ENCODE measurements at places on chromosomes 6 and 20.

GRCh38 chr20:9035126-9035525 lies 33.8 kb upstream of the PLCB4 start:
- no peak for DNase-seq

- DNase-seq, result no peak
These were observed 75.9 kb downstream of the EDN3 start for GRCh38 chr20:59376109-59376841.

- no peak for DNase-seq
These were observed 19.4 kb downstream of the DSTN start for GRCh38 chr20:17589161-17589834.

- no peak for DNase-seq
These were observed 29.8 kb downstream of the EPM2A start for GRCh38 chr6:145705561-145705960.

- no peak for DNase-seq
These were observed 353.4 kb downstream of the PTPRT start for GRCh38 chr20:42836339-42836738.

DNA sequence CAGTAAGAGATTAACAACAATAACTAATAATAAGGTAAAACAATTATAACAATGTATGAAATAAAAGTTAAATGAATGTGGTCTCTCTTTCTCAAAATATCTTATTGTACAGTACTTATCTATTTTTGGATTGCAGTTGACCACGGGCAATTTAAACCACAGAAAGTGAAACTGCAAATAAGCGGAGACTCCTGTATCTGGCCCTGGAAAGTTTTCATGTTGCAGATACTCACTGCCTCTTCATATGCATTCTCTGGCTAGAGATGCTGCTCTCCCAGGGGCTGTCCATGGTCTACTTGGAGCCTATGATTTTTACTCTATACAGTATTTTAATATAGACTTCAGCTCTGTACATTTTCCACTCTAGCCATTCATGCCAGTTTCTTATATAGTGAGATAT lies 230.8 kb downstream of the FUT9 start:
- DNase-seq, result no peak

- DNase-seq, result no peak
These were observed 234.1 kb upstream of the PMEPA1 start for GRCh38 chr20:57943950-57944349.

- DNase-seq, result no peak
These were observed 56.2 kb downstream of the BMP7 start for GRCh38 chr20:57210054-57210910.

DNA sequence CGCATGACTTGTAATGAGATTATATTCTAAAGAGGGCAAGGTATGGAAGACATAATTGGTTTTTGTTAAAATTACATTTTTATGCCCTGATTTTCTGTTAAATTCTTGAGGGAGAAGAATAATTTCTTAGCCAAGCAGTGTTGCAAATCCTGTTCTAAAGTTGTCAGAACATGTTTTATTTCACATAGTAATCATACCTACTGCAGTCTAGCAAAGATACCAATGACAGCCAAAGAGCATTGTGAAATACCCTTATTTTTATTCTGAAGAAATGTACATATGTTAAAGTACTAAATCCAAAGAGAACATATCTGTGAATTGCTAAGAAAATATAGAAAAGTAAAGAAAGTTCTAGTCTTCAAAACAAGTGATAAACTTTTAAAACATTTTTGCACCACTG lies 39.6 kb upstream of the SMIM8 start:
- no peak for DNase-seq

DNA sequence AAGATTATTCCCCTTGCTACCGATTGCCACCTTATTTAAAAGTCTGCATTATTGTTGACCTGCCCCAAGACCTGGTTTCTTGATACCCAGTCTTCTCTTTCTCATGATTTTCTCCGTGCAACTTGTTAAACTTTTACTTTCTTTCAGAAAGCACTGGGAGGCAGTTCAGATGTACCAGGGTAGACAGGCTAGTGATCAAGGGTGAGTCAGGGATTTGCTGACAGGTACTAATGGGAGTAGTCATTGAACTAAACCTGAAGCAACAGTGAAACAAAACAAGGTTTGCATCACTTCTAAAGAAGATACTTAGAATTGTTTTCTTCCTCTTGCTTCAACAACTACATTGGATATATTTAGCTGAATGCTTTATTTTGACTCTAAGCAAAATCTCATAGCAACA lies 124.4 kb downstream of the KCNQ5 start:
- DNase-seq, result no peak

DNA sequence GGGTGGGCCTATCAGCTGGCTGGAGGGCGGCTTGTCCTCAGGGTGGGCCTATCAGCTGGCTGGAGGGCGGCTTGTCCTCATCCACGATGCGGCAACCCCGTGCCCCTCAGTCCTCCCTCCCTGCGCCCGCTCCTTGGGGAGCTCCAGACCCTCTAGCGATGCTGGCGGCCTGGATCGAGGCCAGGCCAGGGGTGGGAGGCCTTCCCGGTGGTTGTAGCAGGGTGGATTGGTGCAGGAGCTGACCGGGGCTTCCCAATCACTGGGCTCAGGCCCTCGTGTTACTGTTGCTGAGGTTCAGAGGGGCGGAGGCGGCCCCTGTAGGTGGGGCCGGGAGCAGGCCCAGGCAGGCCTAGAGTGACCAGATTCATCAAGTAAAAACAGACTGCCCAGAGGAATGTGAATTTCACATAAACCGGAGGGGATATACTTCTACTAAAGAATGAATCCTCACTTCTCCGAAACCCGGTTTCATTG lies 8.8 kb downstream of the SLC17A9 start:
- no peak for DNase-seq

DNA sequence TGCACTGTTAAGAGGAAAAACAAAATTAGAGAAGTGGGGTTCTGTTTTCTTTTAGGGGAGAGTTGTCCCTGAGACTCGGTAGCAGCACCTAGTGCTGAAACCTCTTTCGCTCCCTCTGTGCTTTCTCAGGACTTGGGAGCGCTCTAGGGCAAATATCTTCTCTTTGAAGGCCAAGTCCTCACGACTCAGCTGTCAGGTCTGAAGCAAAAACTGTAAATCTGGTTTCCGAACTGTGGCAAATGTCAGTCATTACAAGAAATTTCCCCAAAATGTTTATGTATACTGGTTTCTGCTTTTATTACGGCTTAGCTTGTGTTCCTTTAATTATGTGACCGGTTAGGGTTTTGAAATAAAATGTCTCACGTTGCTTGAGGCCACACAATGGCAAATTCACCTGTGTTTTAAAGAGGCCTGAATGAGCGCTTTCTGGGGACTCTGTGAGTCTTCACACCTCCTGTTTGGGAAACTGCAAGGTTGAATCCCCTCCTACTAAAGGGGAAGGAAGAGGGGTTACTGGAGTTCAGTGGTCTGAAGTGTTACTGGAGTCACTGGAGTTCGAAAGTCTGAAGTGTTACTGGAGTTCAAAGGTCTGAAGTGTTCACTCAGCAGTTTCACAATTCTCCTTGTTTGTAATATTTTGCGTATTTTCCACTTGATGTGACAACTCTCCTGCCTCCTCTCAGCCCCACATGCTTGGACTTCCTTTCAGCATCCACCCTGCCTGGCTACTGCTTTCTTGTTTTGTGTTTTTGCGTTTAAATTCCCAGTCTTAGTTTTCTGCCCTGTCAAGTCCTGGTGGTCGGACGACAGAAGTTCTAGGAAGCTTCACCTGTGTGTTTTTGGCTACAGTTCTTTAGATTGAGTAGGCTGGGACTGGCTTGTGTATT lies 1.6 kb downstream of the SMPDL3A start:
- no peak for DNase-seq

DNA sequence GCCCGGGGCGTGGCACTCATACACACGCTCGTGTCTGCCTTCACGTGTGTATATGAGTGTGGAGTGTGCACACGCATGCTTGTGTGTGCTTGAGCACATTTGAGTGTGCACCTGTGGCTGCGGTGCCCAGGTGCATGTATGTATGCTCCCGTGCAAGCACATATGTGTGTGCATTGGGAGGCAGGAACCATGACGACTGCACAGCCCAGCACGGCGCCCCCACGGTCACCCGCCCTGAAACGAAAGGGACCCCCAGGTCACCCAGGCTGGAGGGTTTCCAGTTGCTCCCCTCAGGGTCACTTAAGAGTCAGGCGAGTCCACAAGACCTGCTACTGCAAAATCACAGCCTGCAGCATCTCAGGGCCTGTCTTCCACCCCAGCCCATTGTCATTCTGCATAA lies 94.7 kb downstream of the YTHDF1 start:
- no peak for DNase-seq

- no peak for DNase-seq
These were observed 2.3 kb upstream of the KIF16B start for GRCh38 chr20:16575390-16576140.

- no peak for DNase-seq
These were observed 6.2 kb downstream of the KDM1B start for GRCh38 chr6:18161431-18161830.

- no peak for DNase-seq
These were observed 19.9 kb upstream of the NUS1 start for GRCh38 chr6:117655380-117655779.

DNA sequence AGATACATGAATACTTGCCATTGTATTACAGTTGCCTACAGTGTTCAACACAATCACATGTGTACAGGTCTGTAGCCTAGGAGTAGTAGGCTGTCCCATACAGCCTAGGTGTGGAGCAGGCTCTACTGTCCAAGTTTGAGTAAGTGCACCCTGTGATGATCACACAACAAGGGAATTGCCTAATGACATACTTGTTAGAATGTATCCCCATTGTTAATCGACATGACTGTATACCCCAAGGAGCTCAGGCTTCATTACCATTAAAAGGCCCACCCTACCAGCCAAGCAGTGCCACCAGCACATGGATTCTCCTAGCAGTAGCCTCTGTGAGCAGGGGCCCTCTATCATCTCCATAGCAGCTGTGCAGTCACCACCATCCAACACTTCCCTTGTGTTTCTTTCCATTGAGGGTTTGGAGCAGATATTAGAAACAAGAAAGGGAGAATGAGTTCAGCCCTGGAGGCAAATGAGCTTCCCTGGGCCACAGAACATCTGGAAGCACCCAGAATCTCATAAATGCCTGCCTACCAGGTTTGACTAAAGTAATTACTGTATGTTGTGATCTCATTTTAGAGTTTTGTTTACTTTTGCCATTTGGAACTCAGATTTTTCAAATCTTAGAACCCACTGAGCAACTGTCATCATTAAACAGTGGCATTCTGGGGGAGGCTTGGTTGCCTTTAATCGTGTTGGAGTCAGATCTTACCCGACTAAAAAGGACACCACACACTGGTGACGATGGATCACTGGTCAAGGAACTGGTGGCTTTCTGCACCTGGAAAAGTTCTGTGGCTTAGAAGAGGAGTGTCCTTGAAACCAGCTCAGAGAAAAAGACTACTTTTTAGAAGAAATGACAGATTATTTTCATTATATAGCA lies 104.9 kb downstream of the TULP4 start:
- DNase-seq, result no peak

DNA sequence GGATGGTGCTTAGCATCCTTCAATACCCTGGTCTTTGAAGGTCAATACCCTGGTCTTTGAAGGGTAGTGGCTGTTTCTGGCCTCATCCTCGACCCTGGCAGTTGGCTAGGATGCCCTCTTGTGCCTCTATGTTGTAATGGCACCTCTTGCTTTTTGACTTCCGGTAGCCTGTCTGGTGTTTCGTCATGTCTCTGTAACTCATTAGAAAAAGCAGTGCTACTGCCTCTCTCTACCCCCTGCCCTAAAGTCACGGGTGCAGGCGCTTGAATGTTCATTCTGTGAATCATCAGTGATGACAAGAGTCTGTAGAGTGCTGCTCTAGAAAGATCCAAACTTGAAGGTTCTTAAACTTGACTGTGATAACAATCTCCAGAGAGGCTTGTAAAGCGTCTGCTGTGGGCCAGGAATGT lies 28.3 kb downstream of the RSPO4 start:
- no peak for DNase-seq

GRCh38 chr6:80133020-80133419 lies 26.5 kb downstream of the BCKDHB start:
- no peak for DNase-seq

- no peak for DNase-seq
These were observed 182.7 kb upstream of the DTNBP1 start for GRCh38 chr6:15845492-15845891.

- DNase-seq, result no peak
These were observed 6.5 kb downstream of the FUT9 start for GRCh38 chr6:96022225-96022624.

Data from stimulated activated CD8-positive, alpha-beta memory T cell treated with anti-CD3 and anti-CD28 coated beads, Interleukin-7, amount 100 ng/mL, for 48 hours (primary cell).